CD4-positive, alpha-beta T cell treated with Interleukin-6 at 100 ng/mL for 8 hours (primary cell): ENCODE measurements at places on chromosomes 1 and 21.

DNA sequence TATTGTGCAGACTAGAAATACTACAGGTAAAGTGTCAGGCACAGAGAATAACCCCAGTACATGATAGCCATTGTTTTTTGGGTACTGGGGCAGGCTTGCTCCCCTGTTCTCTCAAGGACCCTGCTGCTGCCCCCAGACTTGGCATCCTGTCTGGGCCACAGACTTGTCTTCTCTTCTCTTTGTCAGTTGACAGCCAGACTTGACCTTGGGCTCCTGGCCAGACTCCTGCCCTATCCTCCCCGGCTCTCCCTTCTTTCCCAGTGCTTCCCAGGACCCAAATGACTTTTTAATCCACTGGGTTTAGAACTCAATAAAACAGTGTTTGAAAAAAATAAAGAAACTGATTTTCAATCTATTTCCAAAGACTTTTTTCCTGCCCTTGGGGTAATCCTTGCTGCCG, 43.2 kb downstream of the ZSCAN20 start:
- DNase-seq, result no peak

DNA sequence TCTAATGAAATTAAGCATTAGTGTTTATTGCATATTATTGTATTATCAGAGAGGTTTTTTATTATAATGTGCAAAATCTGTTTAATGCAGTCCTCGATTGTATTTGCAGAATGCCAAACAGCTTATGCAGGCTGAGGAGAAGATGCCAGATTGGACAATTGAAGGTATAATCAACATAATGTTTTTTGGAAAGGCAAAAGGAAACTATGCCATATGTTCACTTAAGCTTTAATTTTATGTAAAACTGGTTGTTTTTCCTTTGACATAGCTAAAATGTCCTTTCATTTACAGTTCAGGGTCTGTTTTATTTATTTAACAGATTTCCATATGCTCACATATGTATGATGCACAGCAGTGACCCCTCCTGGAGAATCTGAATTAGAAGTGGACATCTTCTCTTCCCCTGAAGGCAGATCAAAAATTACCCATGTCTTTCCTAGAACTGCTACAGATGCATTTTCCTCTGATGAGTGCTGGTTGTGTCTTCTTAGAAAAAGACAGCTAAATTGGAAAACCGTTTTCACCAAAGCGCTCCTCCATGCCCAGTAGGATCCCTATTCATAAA, 143.5 kb upstream of the USH2A start:
- no peak for DNase-seq

DNA sequence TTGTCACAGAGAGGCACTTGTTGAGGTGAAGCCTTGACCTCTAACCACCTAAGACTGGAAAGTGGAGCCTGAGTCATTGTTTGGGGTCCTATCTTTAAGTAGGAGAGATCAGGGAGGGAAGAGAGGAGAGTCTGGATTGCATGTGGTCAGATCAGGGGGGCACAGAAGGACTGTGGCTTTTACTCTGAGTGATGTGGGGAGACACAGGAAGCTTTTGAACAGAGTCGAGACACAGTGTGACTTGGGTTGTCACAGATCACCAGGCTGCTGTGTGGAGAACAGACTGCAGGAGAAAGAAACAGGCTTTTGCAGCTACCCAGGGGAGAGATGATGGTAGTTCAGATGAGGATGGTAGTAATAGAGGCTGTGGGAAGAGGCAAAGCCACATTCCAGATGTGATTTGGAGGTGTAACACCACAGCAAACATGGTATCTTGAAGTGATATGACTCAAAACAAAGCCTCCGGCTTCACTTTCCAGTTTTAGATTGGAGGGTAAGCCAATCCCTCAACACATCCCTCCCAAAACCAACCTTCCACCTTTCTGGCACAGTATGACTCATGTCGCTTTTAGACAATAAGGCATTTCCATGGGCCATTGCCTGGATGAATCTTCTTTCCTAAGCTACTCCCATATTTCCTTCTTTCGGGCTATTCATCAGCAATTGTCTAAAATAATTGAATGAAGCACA, 125.8 kb upstream of the SLC44A3 start:
- no peak for DNase-seq

DNA sequence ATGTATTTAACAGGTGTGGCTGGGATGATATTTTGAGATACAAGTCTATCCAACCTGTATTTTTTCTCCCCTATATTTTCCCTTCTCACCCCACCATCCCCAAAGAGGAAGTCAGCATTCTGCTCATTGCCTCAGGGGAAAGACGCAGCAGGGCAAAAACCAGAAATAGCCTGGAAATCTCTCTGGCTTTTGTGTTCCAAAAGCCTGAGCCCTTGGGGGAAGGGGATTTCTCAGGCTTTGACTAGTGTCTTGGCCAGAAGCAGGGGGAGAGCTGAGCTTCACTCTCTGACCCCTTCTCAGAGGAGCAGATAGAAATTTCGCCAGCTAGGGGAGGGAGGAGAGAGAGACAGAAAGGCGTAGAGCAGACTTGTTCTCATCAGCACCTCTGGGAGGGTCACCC, 244.7 kb downstream of the RRAGC start:
- DNase-seq, result no peak

DNA sequence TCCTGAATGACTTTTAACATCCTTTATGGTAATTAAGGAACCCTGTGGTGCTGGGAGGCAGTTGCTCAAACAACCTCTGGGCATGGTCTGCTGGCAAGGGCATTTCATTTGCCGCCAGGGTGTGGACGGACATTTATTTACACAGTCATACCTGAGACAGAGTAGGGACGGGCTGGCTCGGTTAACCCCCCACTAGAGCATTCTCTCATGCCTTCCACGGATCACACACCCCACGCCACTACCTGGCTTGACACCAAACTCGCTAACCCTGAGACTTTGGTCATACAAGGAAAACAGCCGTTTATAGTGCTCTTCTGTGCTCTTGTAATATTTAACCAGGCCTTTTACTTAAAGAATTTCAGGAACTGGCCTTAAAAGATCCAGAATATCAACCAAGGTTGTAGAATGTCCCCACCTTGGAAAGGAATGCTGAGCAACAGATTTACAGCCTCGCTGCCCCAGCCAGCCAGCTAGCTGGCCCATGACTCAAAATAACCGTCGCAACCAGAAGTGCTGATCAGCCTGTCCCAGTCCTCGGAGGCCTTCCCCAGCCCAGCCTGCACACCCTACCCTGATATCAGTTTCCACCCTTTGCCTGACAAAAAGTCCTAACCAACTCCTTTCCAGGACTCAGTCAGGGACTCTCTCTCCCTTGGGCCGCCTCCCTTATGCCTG, 6.5 kb upstream of the PDXK start:
- no peak for DNase-seq

- no peak for DNase-seq
These were observed 216.2 kb downstream of the SDCCAG8 start for GRCh38 chr1:243471754-243472745.

GRCh38 chr1:167898578-167899222, 15.2 kb downstream of the ADCY10 start:
- no peak for DNase-seq

DNA sequence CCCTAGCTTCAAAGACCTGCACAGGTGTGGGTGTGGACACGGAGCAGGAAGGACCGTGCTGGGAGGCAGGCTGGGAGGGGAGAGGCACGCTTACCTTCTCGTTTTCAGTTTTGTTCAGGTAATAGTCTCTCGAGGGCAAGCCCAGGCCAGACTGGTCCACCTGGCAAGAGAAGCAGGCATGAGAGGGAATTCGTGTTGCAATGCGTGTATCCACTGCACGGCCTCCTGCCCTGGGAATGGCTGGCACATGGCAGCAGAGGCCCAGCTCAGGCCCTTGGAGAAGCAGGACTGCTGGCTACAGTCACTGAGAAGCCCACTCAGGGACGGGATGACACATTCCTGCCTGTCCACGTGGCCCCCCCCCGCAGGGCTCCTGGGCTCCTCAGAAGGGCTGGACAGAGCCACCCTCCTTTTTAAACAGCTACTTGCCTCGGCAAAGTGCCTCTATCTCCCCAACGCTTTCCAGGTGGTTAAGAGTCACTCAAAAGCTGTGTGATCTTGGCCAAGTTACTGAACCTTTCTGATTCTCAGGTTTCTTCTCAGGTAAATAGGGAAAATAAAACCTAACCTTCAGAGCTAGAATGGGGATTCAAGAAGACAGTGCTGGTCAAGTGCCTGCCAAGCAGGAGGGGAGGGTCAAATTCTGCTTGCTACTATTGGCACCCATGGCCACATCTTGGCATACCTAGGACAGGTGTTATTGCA, 32.7 kb downstream of the ECE1 start:
- no peak for DNase-seq

GRCh38 chr1:163337631-163338030, 15.9 kb downstream of the NUF2 start:
- DNase-seq, result no peak

DNA sequence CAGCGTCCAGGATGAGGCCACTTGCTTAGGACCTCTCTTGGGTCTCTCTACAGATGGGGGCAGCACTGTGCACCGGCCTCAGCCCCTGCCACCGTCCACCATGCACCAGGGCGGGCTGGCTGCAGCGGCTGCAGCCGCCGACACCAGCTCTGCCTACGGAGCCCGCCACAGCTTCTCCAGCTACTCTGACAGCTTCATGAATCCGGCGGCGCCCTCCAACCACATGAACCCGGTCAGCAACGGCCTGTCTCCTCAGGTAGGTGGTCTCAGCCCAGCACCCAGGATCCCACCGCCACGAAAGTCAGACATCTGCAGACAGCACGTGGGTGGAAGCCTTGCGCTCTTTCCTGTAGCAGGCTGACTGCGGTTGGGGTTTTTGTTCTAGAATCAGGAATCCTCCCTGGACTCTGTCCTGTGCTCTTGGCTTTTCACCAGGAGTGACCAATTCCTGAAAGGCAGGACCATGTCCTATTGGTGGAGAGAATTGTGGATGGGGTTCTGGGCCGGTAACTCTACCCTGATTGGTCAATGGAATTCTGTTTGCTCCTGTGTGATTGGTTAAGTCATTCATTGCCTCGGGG, 72.5 kb downstream of the PAX7 start:
- DNase-seq, result no peak

DNA sequence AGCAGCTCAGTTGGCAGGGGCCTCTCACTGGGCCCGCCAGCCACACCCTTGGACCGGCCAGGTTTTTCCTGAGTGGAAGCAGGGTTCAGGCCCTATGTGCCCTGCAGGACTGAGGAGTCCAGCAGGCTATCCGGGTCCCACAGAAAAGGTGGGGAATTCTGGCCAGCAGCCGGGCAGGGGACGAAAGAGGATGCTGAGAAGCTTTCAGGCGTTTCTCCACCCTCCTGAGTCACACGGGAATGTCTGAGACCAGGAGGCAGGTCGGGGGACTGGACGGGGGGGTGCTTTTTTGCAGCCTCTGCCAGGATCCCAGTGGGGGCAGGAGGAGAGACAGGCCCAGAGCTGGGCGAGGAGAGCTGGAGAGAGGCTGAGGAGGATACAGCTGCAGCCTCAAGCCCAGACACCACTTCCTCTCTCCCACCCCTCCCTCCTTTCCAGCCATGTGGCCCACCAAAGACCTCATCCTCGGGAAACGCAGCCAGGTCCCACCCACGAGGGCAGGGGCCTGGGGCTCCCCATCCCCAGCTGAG, 105.4 kb downstream of the SPSB1 start:
- no peak for DNase-seq

- DNase-seq, result peak; percentile 51
These were observed 28.6 kb downstream of the CD247 start for GRCh38 chr1:167489571-167490340.

DNA sequence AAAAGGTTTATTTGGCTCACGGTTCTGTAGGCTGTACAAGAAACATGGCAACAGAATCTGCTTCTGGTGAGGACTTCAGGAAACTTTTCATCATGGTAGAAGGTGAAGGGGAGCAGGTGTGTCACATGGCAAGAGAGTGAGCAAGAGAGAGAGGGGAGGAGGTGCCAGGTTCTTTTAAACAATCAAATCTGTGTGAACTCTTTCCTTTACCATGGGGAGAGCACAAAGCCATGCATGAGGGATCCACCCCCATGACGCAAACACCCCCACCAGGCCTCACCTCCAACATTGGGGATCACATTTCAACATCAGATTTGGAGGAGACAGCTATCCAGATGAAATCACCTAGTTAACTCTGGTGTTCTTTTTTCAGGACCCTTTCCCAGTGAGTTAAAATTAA, 103.6 kb downstream of the GALNT2 start:
- DNase-seq, result no peak

DNA sequence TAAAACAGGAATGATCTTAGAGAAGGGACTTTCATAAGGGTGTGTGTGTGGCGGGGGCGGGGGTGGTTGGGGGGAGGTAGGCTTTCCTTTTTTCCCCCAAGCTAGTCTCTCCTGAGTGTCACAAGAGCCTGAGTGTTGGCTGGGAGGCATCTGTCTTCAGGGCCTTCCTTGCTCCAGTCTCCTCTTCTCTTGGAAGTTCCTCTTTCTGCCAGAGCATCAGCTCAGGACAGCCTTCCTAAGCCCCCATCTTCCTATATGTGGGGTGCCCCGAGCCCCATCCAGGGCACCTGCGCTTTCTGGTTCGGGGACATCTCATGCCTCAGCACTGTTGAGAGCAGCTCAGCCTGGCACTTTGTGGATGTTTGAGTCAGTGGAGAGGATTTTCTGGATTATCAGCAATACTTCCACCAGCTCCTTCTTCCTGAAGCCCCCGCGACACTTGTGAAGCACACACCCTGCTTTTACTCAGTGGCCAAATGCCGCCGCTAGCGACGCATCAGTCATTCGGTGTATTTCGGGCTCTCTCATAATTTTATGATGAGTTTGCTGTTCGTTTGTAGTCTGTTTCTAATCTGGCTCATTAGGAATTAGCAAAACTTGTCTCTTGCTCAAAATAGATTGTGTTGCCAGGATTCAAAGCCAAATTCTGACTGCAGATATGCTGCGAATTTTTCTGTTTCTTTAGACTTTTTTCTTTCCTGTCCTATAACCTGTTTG, 61.7 kb downstream of the GALNT2 start:
- DNase-seq, result no peak

DNA sequence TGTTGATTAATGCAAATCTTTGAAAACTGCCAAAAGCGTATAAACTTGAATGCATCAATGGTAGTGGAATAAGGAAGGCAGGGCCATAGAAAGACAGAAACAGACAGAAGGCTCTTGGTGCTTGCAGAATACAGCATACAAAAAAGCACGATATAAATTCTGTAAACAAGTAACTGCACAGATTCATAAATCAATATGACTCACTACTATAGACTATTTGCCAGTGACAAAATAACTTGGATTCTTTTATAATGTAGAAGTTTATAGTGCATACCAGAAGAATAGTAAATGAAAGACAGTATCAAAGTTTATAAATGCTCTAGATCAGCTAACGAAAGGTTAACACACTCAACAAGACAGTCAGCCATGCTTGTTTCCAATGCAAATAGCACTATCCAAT, 349.6 kb downstream of the PTBP2 start:
- no peak for DNase-seq

GRCh38 chr1:79711001-79711431, 704.5 kb upstream of the ADGRL4 start:
- DNase-seq, result no peak

DNA sequence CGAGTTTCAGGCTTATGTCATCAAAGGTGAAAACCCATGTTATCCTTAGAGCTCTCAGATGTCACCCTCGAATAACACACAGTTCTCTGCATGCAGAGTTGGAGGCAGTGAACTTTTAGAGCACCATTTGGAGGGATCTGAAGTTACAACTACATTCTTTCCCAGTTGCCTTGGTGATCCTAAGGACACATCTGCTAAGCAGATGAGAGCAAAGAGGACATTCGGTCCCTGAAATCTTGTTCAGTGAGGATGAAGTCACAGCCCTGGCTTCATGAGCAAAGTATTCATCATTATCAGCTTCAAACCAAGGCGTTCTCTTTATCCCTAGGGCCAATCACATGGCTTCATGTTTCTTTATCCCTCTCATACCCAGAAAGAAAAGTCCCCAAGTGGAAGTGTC, 23.1 kb upstream of the MCOLN2 start:
- DNase-seq, result no peak
